Femur (tissue), 1 donor: ENCODE measurements at places on chromosomes 5 and 9.

DNA sequence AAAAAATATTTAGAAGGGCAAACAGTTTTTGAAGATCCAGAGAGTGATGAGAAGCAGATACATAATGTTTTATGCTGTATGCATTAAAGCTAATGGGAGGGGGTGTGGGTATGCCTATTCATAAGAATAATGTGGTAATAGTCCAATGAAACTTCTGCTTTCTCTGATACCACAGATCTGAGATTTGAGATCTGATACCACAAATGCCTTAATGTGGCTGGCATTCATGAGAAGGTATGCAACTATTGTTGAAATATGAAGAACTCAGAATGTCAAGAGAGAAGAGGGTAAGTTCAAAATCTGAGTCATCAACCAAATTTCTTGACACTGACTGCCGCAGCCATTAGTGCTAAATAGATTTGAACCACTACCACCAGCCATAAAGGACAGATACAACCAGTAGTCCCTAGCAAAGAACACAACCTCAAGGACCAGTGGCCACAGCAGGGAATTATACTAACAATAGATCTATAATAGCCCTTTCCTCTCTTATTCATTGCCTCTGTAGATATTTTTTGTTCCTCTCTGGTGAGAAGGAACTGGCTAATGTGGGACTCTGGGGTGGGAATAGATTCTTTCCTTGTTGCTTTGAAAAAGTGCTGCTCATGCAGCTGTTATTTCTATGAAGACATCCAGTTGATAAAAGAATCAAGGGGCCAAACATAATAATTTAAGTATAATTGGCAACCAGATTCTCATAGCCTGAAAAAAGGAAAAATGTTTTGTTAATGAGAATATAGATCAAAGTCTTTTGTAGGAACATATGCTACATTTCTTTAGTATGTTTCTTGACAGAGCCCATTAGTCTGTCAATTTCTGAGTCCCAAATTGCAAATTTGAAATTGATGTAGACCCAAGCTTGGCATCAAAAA lies 256.5 kb upstream of the ZNF608 start:
- DNase-seq = no peak

DNA sequence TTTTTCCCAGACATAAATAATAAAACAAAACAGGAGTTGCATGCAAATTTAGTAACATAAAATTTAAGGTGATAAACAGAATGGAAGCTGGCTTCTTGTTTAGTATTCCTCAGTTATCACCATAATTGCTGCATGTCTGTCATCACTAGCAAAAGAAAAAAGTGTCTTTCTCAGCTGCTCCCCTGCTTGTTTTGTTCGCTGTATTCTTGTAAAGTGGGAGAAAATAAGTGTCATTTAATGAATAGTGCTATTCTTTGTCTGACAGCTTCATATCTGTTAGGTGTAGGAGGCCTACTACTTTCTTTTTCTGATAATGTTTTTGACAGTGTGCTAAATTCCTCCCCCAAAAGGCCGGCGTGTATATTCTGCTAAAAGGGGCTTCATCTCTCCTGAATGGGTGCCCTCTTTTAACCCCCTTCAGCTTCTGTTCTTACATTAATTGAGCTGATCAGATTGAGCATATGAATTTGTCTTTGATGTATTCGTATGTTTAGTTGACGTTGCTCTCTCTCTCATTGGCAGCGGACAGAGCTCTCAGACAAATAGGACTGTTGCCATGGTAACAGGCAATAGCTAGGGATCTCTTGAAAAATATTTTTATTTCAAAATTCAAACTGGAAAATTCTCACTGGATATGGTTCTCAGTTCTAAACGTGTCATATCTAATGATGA lies 303.8 kb downstream of the KIAA0825 start:
- DNase-seq = no peak

GRCh38 chr9:96021551-96022444 lies 146.3 kb downstream of the ERCC6L2 start:
- DNase-seq = peak; percentile 59

DNA sequence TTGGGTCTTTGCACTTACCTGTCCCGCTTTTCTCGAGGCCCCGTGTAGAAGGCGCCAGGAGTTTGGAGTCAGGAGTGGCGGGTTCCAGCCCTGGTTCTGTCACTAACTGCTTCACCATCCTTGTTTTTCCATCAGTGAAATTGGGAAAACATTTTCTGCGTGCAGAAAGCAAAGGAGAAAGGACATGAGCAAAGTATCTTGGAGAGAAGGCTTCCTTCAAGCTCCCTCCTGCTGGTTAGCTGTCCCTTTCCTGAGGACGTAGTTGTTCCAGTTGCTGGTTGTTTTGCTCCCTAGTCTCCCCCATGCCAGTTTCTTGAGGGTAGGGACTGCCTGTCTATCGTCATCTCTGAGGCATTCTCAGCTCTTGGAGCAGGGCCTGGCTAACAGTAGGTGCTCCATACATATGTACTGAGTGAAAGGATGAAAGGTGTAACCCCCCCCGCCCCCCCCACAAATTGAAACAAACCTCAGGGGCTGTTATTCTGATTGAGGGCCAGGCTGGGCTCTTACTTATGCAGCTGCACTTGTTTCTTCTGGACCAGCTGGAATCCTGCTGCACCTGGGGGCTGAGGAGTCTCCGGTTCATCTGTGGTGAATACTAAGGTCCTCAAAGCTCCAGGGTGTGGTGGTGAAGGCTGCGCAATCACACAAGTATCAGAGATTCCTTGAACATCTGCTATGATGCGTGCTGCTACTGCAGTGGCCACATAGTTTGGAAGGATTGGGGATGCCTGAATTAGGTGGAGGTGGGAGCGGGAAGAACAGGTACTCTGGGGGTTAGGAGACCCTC lies 1.0 kb downstream of the SMIM3 start:
- DNase-seq = no peak

- no peak for DNase-seq
Measured at GRCh38 chr5:97888439-97888838, 705.4 kb upstream of the RIOK2 start.

GRCh38 chr9:98730871-98731270 lies 22.1 kb upstream of the GABBR2 start:
- no peak for DNase-seq

DNA sequence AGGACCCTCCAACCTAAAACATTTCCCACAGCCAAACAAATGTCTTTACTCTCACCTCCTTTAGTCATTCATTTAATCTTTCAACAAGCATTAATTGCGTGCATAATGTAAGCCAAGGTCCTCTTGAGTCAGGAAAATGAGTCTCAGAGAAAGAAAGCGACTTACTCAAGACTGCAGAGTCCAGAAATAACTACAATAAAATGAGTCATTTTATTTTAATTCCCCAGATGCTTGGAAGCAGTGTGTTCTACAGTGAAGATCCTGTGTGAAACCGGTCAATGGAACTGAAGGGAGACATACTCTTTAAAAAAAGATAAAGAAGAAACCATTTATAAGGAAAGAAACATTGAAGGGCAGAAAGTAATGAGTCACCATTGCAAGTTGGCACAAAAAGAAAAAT lies 513.7 kb downstream of the CDK5RAP2 start:
- no peak for DNase-seq

GRCh38 chr9:114476891-114477469 lies 28.3 kb downstream of the WHRN start:
- no peak for DNase-seq

DNA sequence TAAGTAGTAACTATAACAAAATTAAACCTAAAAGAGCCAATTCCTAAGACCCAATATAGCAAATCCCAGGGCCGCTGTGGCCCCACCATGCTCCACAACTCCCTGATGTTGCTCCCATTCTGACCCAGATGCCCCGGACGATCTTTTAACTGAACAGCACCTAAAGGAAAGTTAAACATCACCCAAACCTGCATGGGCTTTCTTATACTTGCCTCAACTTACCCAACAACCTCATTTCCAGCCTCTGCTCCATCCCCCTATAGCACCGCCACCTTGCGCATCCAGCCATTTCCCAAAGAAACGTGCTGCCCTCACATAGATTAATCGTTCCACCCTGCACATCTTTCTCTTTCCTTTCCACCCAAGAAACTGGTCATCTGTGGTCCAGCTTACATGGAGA lies 54.6 kb downstream of the ZNF354C start:
- no peak for DNase-seq

- peak; percentile 3 for DNase-seq
Measured at GRCh38 chr9:123421186-123421585, 65.2 kb downstream of the CRB2 start.

GRCh38 chr9:82923092-82923911 lies 139.6 kb downstream of the RASEF start:
- DNase-seq = no peak

- DNase-seq = no peak
Measured at GRCh38 chr9:95429096-95429495, 87.7 kb downstream of the PTCH1 start.

DNA sequence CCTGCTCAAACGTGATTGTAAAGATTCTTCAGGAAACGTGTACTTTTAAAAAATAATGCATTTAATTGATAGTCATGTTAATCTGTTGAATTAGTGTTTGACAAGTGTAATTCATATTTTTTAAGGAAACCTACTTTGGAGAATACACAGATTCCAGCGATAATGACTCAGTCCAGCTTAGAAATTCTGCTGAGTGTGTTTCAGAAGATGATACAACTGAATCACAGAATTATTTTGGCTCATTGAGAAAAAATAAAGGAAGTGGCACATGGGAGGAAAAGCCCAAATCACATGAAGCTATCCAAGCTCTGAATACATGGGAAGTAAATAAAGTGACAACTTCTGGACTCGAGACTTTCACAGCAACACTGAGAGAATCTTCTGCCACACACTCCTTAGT lies 37.8 kb downstream of the ICE1 start:
- no peak for DNase-seq

DNA sequence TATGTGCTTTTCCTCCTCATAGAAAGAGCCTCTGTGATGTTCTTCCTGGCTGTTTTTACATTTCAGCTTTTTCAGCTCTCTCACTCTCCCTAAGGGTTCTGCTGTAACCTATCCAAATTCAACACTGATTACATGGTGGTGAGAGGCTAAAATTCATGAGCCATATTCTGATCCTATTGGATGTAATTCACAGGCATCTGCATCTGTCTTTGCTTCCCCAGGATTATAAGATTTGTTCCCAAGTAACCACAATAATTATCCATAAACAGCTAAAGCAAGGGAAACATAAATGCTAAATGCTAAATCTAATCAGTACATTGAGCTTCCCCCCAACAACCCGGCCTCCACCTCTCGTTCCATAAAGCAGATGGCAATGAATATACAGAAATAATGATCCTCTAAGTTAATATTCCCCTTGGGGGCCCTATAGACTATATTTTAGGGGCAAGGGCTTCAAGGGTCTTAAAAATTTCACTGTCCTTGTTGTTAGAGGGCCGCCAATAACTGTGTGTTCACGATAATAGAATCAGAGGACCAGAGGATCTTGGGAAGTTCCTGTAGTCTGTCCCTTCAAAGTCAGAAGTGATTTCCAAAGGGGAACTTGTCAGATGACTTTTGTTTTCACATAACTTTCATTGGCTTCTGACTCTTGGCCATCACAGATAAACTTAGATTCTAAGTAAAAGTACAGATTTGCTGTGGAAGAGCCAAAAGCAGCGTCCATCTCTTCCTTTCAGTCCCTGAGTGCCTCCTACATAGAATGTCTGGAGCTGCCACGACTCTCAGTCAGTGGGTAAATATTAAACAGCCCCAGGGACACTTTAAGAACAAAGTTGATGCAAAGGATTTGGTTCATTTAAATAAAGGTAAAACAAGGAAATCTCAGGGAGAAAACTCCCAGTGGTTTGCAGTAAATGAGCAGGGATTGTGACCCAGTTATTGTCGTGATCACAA lies 125.6 kb downstream of the ALDH1A1 start:
- peak; percentile 46 for DNase-seq

DNA sequence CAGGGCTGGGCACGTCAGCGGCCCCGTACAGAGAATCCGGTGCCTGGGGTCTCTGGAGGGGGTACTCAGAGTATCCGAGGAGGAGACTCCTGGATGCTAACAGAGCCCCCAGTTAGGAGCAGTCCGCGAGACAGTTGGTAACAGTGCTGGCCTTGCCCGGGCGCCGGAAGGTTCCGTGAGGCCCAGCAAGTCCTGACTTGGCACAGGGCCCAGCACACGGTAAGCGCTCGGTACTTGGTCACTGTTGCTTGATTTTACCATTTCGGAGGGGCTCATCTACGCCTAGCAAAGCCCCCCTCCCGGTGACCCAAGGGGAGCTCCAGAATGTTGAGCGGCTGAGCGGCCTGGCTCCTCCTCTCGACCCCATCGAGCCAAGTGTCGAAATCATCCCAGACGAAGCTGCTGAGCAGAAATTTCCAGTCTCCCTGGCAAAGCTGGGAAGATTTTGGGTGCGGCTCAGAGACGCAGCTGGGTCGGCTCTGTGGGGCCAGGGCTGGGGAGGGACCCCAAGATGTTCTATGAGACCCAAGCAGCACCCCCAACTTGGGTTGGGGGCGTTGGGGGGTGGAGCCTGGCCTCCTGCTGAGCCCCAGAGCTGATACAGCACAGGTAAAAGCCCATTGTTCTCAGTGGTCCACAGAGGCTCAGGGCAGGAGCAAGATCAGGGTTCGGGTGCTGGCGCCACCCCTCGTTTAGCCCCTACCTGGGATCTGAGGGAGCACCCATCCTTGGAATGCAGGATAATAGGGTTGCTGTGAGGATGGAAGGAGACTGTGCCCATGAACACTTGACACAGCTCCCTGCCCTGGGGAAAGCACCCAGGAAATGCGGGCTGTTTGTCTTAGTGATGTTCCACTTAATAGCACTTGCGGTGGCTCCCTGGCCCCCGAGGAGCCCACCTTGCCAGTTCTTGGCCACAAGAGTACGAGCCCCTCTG lies 137.2 kb downstream of the C9orf50 start:
- DNase-seq = peak; percentile 97

DNA sequence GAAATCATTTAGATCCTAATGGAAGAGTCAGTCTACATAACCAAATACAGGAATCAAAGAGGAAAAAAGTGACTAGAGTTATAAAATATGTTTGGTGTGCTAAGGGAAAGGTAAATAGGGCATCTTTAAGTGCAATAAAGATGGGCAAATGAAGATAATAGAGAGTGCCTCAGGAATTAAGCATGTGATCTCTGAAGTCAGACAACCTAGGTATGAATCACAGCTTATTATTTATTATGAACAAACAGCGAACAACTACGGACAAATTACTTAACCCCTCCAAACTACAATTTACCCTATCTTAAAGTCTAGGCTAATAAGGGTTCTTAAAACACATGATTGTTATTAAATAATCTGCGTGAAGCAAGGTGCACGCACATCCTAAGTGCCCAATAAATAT lies 910.2 kb upstream of the DMAC1 start:
- no peak for DNase-seq

GRCh38 chr5:32776200-32776599 lies 65.1 kb downstream of the NPR3 start:
- DNase-seq = no peak

GRCh38 chr5:96859375-96859774 lies 16.9 kb upstream of the ERAP2 start:
- no peak for DNase-seq

- no peak for DNase-seq
Measured at GRCh38 chr5:100566382-100567141, 31.4 kb downstream of the FAM174A start.

- DNase-seq = no peak
Measured at GRCh38 chr5:31711363-31711762, 72.4 kb downstream of the PDZD2 start.

DNA sequence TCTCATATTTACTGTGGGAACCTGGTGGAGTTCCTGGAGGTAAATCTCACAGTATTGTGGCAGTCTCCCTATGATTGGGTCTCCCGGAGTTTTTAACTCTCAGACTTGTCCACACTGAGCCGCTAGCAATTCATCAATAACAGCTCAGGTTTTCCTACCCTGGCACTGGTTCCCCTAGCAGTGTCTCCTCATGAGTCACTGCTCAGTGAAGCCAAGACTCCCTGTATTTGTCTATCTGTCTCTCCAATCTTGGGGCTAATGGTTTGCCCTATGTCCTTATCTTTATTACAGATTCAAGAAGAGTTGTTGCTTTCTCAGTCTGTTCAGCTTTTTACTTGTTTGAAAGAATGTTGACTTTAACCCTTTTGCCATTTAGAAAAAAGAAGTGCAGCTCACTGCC lies 176.7 kb upstream of the FGF10 start:
- DNase-seq = no peak
